Bone marrow (tissue), 2 donors: ENCODE measurements at places on chromosomes 6 and 20.

DNA sequence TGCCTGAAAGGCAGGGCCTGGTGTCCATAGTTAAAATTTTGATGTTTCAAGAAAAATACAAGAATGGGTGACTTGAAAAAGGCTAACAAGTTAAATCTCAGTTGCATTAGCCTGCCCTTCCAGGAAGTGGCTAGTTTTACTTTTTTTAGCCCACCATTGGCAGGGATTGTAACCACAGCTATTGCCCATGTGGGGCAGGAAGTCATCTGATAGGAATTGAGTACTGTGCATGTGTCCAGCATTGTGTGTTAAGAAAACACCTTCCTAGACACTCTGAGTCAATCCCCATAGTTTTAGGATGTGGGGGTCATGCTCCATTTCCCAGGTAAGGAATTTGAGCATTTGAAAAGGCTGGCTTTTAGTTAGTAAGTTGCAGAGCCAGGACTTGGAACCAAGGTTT is 26.9 kb downstream of the LYRM2 start:
- DNase-seq: no peak

DNA sequence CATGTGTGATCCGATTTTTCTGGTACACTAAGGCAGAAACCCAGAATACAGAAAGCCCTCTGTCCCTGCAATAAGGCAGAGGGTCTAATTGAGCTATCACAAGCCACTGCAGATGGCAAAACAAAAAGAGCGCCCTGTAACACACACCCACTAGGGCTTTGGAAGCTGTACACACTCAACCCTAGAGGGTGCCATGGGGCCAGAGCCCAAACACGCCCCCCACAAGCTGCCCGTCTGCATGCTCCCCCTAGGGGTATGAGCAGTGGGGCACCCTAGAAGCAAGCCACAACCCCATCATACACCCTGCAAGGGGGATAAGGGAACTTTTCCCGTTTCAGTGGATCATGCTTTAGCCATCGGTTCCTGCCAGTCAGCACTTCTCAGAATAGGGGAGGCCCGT is 62.2 kb upstream of the PDE10A start:
- DNase-seq: no peak

DNA sequence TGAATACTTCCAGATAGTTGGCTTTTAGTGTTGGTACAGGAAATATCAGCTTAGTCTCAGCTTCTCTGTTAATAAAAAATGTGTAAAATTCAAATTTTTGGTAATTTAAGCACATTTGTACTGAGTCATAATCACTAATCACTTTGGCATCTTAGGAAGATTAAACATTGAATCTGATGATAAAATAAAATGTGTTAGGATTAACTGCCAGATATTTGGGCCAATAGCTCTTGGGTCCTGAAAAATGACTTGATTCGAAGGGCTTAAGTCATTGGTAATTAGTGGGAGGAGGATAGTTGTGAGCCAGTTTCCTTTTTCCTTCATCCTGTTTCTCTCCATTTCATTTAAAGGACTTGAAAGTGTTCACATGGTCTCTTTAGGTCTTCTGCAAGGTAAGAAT is 426.1 kb downstream of the RFPL4B start:
- no peak for DNase-seq

DNA sequence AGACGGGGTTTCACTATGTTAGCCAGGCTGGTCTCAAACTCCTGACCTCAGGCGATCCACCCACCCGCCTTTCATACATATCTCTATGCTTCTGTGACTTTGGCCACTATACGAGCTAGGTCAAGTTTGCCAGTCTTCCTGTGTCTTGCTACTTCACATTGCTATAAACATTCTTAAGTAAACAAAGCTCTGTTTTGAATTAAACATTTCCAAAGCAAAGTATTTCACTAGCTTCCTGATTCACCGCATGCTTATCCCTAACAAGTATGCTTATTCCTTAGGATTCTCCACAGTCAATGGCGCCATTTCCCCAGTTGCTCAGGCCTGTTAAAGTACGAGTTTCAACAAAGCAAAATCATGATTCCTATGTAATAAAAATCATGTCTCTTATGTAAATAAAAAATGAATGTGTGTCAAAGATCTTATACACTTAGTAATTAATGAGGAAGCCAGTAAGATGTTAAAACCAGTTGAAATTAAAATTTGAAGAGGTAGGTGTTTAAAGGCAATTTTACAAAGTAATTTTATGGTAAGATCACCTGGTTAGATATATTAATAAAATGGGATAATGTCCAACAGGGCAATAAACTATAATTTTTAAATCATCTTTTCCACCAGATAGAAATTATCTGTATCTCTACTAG is 88.5 kb downstream of the PRKN start:
- DNase-seq: no peak
